ENCODE measurements at places on chromosomes 3 and 15.

DNA sequence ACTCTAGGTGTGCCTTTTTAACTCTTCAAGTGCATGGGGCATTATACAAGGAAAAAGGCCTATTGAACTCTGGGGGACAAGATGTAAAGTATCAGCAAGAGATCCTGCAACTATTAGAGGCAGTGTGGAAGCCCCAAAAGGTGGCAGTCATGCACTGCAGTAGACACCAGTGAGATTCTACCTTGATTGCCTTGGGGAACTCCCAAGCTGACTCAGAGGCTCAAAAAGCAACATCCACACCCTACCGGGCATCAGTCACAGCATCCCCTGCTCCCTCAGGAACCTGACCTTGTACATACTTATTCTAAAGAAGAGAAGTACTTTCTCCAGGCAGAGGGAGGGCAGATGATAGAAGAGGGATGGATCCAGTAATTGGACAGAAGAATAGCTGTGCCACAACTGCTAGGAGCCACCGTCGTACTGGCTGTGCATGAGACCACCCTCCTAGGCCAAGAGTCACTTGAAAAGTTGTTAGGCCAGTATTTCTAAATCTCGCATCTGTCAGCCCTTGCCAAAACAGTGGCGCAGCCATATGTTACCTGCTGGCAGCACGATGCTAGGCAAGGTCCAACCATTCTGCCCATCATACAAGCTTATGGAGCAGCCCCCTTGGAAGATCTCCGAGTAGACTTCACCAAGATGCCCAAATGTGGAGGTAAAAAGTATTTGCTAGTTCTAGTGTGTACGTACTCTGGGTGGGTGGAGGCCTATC lies 523.1 kb upstream of the FRG2C start:
- no peak for DNase-seq

DNA sequence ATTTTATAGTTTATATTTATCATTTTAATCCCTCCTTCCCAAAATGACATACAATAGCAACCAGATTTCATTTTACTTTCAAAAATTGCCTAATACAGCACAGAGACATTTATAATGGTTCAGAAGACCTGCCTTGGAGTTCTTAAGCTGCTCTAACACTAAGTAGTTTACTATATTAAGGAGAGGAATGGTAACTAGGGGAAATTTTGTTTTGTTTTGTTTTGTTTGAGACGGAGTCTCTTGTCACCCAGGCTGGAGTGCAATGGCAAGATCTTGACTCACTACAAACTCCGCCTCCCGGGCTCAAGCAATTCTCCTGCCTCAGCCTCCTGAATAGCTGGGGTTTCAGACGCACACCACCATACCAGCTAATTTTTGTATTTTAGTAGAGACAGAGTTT lies 22.8 kb upstream of the CCDC50 start:
- no peak for DNase-seq

DNA sequence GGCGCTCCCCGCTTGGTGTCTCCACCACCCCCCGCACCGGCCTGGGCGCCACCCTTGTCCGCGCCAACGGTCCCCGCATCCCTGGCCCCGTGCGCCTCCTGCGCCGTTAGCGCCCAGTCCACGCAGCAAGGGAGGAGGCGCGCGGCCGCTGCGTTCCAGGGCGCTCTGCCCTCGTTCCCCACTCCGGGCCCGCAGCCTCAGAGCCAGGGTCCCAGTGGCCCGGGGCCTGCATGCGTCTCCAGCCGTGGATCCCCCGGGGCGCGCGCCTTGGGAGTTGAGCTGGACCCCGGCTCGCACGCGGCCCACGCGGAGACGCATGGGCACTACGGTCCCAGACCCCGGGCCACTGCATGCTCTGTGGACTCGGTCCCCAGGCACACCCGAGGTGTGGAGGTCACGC lies 7.4 kb upstream of the ITPKA start:
- no peak for DNase-seq

GRCh38 chr3:31924610-31925270 lies 56.3 kb downstream of the OSBPL10 start:
- DNase-seq, result no peak

- peak; percentile 77 for DNase-seq
Observed at GRCh38 chr15:59691194-59691805, 2.2 kb upstream of the BNIP2 start.

GRCh38 chr15:96222981-96223380 lies 107.5 kb upstream of the NR2F2 start:
- DNase-seq, result no peak

- no peak for DNase-seq
Observed at GRCh38 chr3:109337393-109337792, at the start of gene DPPA4. Gene DPPA4 (minus strand): TSS chr3:109337546. CDS start chr3:109337517, 29 bp downstream.

DNA sequence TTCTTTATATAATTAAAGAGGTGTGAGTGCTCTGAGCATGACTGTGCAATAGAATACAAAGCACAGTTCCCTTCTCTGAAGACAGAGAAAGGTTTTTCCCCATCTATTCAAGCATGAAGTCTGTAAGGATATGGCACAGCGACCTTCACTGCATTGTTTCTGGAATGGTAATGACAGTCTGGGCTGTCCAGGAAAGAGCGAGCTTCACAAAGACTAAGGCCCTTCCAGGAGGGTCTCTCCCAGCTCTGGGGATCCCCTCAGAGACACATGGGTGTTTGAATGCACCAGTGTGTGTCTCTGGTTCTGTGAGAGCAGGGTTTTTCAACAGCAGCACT lies 179.9 kb upstream of the NR2E3 start:
- DNase-seq, result no peak

DNA sequence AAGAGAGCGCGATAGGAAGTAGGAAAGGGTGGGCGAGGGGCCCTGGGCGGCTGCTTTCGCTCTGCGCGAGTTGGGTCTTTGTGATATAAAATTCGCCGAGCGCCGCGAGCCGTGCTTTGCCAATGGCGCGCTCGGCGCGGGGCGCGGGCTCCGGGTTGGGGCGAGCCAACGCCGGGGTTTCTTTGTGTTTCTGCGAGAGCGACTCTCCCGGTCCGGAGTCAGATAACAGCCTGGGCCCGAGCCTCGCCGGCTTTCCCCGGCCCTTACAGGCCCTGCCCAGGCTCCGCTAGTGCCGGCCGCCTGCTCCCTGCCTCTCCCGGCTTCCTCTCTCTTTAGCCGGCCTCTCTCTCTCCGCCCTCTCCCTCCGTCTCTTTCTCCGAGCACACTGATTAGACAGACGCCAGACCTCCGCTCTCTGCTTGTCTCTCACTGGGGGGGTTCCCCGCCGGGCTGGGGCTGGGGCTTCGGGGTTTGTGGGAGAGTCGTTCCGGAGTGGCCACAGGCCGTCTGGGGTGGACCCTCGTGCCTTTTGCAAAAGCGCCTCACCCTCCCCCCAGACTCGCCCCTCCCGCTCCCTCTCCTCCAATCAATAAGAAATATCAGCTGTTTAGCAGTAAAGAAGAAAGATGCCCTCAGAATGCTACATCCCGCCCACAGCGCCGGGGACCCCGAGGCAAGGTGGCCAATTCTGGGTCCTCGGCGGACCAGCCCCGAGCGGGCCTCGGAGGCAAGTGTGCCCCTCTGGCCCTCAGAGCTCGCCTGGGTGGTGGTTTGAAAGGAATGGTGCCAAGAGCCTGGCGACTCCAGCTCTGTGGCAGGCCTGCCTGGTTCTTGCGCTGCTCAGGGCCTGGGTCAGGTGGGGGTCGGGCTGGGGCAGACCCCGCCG lies 2.9 kb downstream of the NR2F2 start:
- DNase-seq, result no peak

- DNase-seq, result no peak
Observed at GRCh38 chr15:79689030-79689429, 207.8 kb downstream of the MTHFS start.

DNA sequence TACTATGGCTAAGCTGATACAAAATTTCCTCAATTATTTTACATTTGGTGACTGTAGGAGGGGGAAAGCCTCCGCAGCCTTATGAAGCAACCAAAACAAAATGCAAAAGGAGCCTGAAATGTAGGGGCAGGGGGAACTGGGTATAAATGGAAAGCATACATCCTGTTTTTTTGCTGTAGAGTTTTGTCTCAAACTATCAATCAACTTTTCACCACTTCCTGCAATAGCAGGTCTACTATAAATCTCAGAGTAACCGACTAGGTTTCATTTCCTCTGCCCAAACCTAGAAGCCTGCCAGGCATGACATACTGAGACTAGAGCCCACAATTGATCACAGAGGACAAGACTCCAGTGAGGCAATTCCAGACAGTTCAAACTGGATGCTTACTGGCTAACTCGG lies 91.3 kb downstream of the SHQ1 start:
- DNase-seq, result no peak

DNA sequence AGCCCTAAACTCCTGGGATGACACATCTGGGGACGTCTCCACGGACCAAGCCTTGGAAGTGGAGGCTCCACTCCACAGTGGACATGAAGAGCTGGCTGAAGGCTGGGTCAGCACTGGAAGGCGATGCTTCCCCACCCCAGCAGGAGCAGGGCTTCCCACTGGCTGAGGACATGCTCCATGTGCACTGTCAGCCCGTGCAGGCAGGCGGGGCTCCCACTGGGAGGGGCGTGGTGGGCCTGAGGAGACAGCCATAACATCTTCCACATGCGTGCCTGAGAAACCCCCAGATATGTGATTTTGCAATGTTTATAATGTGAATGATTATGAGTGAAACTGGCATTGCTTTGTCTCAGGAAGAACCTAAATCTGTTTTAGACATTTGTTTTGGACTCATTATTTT lies 231.3 kb downstream of the KLF13 start:
- no peak for DNase-seq

DNA sequence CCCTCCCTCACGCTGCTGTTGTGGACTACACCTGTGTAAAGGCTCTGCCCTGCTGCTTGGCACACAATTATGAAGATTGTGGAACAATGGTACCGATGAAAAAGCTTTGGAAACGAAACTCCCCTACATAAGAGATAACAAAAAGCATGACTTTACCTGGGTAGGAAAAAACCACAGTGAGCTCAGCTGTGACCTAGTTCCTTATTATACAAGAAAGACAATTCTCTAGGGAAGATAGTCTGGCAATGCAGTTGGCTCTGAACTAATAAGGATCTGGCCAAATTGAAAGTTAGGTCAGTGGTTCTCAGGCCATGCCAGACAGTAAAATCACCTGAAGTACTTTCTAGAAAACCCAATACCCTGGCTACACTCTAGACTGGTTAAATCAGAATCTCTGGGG lies 16.1 kb downstream of the CLEC3B start:
- DNase-seq, result no peak

DNA sequence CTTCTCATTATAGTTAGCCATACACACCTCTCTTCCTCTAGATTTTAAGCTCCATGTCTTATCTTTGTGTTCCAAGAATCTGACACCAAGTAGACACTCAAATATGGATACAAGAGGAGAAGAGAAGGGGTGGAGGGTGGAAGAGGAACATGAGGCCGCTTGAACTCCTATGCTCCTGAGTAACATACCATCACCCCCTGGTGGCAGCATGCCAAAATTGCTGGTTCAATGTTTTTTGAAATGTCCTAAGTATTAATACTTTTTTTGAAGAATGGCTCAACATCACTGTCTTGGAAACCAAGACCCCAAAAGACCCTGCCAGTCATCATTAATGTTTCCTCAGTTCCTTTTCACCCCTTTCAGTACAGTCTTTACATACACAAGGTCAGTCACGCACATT lies 71.8 kb upstream of the HACD2 start:
- peak; percentile 28 for DNase-seq

DNA sequence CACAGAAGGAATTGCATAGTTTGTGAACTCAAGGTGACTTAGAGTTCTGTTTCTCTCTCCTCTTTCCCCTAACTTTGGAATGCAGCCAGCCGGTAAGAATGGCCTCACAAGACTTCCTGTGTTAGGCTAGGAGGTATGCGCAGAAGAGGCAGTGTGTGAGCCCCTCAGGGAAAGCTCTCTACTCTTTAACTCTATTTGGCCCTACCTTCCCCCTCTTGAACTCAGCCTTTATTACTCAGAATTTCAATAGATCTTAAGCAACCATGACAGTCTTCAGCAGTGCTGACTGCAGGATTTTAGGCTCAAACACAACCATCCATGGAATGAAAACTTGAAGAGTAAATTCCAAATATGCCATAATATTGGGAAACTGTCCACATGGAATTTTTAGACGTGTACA lies 209.5 kb downstream of the DTWD1 start:
- DNase-seq, result no peak

DNA sequence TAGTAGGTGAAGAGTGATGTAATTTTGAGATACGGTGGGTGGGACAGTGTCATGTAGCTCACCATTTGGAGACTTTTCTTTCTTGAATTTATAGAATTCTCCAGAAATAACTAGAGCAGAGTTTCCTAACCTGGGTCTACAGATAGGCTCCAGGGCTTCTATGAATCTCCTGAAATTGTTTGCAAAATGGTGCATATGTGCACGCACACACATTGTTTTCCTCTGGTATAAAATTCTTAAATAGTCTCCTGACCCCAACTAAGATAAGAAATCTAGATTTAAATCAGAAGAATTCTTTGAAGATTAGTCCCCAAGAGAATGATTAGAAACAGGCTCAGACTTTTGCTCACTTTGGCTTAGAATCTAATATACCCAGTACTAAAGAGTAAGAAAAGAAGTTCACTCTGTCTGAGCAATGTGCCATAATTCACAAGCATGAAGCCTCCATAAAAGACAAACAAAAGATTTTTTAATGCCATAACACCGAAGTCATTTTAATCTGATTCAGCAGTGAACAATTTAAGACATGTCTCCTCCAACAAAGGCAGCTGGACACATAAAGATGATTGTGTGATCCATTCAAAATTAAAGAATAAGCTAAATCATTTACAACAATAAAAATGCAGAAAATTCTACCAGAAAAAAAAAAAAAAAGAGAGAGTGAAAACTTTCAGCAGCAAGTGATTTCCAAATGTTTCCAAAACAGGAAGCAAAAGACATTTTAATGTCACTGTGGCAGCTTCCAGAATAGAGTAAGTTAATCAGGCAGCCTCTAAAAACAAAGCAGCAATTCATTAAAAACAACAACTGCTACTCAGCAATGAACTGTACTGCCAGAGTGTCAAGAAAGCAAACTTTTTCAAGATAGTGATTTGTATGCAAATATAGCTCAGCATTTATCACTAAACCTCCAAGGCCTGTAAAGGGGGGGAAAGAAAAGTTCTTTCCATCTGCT lies 975.5 kb upstream of the CFAP20DC start:
- no peak for DNase-seq

GRCh38 chr15:99546441-99547100 lies 19.2 kb upstream of the MEF2A start:
- no peak for DNase-seq

GRCh38 chr15:70329179-70329578 lies 231.5 kb upstream of the TLE3 start:
- DNase-seq, result no peak

GRCh38 chr3:177279118-177279815 lies 82.0 kb upstream of the TBL1XR1 start:
- DNase-seq, result no peak

Data from hematopoietic multipotent progenitor cell treated with erythropoietin and hydrocortisone succinate and interleukin-3 and kit ligand, for 17 days (in vitro differentiated cells).